HAP-1 (cell line): ENCODE measurements at places on chromosomes 7 and 10.

- DNase-seq, result no peak
Measured at GRCh38 chr10:127873901-127874470, 18.8 kb downstream of the CLRN3 start.

GRCh38 chr7:24463474-24463873, 109.8 kb upstream of the PALS2 start:
- no peak for DNase-seq

DNA sequence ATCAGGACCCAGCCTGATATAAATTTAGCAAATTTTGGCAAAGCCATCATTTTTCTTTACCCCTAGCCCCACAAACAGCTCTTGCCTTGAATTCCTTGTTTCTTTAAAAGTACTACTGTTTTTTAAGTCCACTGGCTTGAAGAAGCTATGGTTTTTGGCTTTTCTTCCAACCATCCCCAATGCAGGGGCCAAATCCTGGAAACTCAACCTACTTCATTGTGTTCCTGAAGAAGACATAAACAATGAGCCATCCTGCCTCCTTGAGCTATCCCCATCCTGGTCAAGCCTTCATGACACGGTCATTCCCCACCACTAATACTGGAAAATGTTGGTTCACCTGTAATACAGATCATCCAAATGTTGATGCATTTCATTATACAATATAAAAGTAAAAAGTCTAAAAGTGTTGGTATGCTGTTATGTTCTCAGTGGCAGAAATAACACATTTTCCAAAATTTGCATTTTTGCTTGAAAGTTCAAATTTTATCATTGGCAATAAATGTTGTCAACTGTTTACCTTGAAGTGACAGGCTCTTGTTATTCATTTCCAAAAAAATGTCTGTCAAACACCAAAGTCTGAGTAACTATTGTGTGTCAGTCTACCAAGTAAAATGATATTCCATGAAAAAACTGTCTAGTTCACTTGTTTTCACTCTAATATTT, 92.2 kb downstream of the DOCK4 start:
- no peak for DNase-seq

GRCh38 chr7:74269757-74270277, 15.6 kb upstream of the RFC2 start:
- DNase-seq, result peak; percentile 84

DNA sequence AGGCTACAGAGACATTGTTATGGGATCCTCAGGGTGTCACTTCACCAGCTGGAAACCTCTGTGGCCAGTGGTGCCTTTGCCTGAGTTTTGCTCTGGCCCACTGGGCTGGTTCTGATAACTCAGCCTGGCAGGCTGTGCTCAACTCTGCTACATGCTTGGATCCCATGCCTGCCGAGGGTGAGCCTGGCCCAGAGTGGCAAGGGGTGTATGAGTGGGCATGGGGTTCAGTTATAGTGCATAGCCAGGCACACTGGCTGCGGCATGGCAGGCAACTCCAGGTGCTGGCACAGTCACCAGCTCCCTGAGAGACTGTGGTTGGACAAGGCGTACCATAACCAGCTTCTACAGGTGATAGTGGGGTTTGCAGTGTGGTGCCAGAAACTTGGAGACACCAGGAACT, 107.0 kb upstream of the PCDH15 start:
- no peak for DNase-seq

GRCh38 chr7:95027234-95027872, 120.0 kb downstream of the PPP1R9A start:
- DNase-seq, result no peak

- no peak for DNase-seq
Measured at GRCh38 chr10:62826273-62826672, 10.1 kb upstream of the EGR2 start.

DNA sequence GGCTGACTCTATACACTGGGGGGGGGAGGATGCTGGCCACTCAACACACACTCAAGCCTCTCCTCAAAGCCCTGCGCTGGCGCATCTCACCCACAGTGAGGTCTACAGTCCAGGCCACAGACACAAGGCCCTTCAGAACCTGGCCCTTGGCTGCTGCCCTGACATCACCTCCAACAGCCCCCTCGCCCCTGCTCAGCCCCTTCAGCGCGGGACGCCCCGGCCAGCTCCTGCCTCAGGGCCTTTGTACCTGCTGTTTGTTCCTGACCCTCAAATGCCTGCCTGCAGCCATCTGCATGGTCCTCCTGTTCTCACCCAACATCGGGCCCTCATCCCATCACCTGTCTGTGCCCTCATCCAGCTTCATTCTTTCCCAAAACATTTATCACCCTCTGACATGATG, 572.6 kb downstream of the DNAJB6 start:
- no peak for DNase-seq

DNA sequence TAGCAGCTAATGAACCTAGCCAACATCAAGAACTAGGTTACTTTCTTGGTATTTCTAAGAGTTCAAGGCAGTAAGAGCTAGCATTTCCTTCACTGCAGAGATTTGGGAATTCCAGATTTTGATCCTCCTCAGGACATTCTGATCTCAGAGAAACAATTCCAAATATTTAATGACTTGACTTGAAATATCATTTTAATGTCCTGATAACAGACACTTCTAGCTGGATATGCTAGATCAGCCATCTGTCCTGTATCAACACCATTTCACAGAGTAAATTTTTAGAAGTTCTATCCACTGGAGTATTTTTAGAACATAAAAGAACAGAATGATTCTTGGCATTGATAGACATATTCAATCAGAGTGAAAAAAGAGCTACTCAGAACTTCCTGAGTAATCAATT, 151.3 kb downstream of the RAPGEF5 start:
- DNase-seq, result no peak

GRCh38 chr10:43299579-43299978, 32.7 kb upstream of the RASGEF1A start:
- DNase-seq, result no peak

DNA sequence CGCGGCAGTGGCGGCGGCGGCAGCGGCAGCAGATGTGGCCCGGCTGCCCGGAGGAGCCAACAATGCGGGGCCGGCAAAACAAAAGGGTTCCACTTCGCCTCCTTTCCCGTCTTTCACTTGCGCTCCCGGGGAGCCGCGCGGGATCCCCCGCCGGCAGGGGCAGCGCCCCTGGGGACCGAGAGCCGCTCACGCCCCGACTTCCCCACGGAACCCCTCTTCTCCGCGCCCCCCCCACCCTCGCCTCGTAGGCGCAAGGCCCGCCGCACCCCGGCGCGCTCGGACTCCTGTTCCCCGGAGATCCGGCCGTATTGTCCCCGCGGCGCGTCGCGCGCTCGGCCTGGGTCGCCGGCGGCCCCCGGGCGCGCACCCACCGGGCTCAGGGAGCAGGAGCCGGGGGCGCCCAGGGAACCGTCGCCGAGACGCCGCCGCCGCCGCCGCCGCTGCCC, 854 bp downstream of the CTBP2 start:
- DNase-seq, result no peak

- DNase-seq, result no peak
Measured at GRCh38 chr10:1240341-1240775, 184.2 kb downstream of the WDR37 start.

GRCh38 chr7:96933067-96933645, 72.2 kb upstream of the DLX6 start:
- no peak for DNase-seq

DNA sequence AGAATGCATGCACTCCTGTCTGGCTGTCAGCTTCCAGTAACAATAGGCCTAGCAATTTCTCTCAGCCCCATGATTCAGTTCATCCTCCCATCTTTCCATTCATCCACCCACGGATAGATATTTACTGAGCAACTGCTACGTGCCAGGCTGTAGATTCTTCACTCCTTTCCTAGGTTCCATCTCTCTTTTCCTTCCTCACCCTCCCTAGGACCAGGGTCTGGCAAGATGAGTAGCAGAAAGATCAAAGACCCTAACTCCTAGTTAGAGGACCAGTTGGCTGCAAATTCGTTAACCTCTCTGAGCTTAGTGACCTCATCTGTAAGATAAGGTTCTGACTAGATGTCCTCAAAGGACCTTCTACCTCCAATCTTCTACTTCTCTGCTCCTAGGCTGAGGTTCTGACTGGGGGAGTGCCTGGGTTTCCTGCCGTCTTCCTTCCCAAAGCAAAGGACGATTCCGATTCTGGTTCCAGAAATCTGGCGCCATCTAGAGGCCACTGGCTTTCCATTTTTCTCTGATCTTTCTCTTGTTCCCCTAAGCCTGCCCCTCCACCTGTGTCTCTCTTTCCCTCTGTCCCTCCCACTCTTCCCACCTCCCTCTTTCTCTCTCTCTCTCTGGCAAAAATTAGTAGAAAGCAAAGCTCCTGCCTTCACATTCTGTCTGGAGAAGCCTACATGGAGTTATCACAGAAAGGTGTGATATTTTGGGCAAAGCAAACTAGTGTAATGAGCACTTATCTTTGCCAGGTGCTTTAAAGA, 26.2 kb downstream of the TBATA start:
- DNase-seq, result peak; percentile 80

GRCh38 chr10:103519798-103520197, 26.3 kb downstream of the NEURL1 start:
- DNase-seq, result no peak

GRCh38 chr7:48634116-48634632, 290.2 kb upstream of the CDC14C start:
- no peak for DNase-seq

DNA sequence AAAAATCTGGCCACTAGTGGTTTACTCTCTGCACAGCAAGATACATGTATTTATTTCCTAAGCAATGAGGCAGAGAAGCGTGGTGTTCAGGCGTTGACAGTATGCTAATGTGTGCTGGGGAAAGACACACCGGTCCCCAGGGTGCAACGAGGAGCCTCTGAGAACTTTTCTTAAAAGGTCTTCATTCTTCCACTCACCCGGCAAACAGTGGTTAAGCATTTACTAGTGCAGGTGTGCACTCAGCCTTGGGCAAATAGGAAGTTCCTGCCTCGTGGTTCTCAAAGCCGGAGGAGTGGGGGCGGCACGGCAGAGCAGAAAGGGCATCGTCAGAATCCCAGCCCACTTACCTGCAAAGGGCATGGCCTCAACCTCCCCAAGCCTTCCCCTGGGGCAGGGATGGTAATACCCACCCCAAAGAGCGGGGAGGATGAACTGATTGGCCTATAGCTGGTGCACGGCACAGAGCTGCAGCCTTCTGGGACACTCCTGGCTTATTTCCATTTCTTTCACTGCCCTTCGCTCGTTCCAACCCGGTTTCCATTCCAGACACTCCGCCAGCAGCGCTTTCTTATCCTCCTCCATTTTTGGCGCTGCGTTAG, 184.3 kb upstream of the CTBP2 start:
- DNase-seq, result no peak

DNA sequence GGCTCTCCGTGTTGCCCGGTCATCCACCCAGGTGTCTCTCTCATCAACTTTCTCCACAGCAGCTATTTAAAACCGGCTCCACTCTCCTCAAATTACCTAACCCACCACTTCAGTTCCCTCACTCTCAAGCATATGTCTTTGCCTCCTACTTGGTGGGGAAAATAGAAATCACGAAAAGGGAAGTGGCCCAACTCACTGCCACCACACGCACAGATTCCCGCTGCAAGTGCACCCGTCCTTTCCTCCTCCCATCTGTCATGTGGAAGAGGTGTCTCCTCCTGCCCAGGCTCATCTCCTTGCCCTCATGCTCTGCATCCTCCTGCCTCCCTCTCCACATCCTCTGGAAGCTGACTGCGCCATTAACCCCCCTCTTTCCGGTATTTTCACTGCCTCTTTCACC, 80.8 kb upstream of the MKX start:
- DNase-seq, result no peak

GRCh38 chr10:27285093-27285492, 44.5 kb upstream of the ACBD5 start:
- DNase-seq, result no peak

- no peak for DNase-seq
Measured at GRCh38 chr10:13853854-13854253, 267.1 kb downstream of the PRPF18 start.
